HT-29 (cell line): ENCODE measurements at places on chromosomes 6 and 20. TPM values are rescaled to one million over a fixed set of nuclear protein-coding genes. Genes with fewer than 3 reads are reported as not detected.

The WFDC5 gene
- not detected in 2 replicates for total RNA-seq

The BLTP3A gene
- 9.3 and 9.4 TPM in 2 replicates for total RNA-seq

The CST5 gene
- total RNA-seq: not detected in 2 replicates

GRCh38 chr20:35621560-35621946 is 5.9 kb downstream of the SPAG4 start:
- DNase-seq: peak; percentile 47

- DNase-seq: peak; percentile 4
Observed at GRCh38 chr6:161038229-161039031, 46.9 kb downstream of the MAP3K4 start.

GRCh38 chr6:125182237-125183008 is 28.9 kb downstream of the TPD52L1 start:
- DNase-seq: no peak

DNA sequence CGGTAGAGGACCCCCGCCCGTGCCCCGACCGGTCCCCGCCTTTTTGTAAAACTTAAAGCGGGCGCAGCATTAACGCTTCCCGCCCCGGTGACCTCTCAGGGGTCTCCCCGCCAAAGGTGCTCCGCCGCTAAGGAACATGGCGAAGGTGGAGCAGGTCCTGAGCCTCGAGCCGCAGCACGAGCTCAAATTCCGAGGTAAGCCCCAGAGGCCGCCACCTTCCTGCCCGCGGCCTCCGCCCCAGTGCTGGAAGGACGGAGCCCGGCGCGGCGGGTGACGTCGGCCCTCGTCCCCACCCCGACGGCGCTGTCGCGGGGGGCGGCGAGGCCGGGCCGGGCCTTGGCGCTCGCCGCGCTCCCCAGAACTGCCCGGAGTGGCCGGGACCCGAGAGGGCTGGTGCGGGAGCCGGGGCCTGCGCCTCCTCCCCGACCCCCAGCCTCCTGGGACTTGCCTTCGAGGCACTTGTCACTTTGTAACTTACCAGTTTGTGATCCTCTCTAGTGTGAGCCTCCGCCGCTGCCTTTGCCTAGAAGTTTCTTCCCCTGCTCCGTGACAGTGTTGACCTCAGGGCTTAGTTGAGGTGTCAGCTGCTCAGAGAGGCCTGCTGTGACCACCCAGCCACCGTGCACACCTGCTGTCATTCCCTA is 417 bp downstream of the VAPB start:
- peak; percentile 70 for DNase-seq

DNA sequence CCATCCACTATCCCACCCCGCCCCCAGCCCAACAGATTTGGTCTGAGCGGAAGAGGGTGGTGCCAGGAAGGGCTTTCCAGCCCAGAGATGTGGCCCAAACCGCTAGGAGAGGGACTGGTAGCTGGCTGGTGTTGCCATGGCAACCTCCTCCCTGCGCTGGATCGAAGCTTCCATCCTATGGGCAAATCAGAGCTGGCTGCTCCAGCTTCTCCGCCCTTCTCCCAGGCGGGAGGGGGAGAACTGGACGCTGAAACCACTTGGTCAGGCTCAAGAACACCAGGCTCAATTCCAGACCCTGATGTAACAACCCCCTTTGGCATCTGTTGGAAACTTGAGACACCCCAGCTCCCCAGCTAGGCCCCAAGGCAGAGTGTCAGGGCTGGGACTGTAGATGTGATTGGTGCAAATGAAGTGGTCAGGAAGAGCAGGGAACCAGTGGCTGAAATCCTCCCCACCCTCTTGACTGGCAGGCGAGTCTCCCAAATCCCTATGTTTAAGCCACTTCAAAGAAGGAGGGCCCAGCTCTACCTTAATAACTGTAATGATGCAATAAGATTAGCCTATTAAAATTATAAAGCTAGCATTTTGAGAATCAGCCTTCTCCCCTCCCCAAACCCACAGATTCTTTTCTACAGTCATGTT is 4.2 kb downstream of the RIMS4 start:
- no peak for DNase-seq

GRCh38 chr20:35523298-35523888 is 6.1 kb downstream of the C20orf173 start:
- DNase-seq: peak; percentile 77

DNA sequence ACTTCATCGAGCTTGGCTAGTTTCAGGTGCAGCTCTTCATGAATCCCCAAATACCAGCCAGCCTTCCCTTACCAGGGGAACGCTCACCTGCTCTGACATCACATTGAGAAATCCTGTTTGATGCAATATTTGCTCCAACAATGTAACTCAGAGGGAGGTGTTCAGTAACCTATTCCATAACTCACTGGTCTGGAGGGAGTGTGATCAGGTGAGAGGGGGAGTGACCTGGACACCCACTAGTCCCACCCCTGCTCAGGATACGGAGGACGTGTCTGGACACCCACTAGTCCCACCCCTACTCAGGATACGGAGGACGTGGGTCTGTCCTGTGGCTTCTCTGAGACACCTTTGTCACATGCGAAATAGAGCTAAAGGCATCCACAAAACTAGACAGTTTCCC is 70.3 kb downstream of the HUS1B start:
- DNase-seq: no peak

DNA sequence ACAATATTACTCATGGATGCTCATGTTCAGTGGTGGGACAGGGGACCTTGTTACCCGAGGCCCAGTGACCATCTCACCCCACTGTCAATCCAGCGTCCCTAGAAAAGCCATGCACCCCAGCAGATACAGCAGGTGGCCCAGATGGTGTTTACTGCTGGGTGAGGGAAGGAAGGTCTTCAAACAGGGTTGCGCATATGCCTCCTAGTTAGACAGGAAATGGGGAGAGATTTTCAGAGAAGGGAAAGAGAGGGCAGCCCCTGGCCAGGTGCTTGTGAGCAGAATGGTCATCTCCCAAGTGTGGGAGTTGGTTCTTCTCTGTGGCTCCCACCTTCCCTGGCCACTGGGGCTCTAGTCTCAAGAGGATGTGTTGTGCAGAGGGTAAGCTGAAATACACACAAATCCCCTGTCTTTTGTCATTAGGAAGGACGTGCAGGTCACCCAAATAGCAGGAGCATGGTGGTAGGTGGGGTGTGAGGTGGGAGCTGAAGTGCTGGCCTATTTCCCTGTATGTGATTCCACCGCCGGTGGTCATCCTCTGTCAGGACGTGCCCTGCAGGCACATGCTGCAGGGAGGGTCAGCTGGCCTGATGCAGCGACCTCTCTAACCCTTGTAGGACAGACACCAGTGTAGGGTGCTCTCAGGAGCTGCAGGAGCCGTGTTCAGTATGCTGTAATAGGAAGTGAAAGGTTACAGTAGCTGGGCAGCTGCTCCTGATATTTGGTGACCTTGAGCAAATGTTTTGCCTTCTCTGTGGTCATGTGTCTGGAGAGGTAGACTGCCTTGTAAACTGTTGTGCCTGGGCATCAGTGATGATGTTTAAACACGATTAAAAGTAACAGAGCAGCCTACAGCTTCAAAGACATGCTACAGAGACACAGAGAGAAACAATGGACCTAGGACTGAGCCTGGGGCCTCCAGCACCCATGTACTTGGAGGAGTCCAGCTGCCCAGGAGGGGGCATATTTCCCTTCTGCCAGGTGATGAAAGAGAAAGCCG is 3.2 kb upstream of the CST3 start:
- DNase-seq: no peak

GRCh38 chr6:109467696-109468095 is 12.1 kb upstream of the MICAL1 start:
- no peak for DNase-seq

DNA sequence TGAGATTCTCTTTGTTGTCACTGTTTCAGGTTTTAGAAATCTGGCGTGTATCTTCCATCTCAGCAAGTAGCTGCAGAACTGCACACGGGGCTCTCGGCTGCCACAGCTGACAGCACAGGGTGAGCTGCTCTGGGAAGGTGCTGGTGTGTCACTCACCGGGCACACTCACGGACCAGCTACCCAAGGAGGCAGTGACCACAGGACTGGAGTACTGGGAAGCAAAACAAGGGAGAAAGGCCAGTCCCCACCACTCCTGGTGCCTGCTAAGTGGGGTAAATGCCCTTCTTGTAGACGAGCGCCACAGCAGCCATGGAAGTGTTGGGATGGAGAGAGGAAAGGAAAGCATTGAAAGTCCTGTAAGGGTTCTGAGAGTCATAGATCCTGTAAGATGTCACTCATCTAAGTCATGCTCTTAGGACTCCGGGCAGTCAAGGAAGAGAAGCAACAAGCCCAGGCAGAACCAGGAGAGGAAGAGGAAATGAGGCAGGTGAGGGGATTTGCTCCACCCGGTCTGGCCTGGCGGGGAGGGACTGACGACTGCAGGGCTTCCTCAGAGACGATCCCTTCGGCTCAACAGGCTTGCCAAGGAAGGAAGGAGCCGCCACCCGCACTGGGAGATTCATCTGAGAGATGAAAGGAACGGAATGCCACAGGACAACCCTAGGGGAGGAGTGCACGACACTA is 48.1 kb downstream of the PRDM1 start:
- peak; percentile 57 for DNase-seq

- DNase-seq: no peak
Observed at GRCh38 chr6:97805596-97805995, 522.6 kb upstream of the MMS22L start.

- no peak for DNase-seq
Observed at GRCh38 chr20:41418031-41418430, 51.4 kb upstream of the EMILIN3 start.
